ENCODE measurements at places on chromosomes 6 and 20.
A peak's percentile ranks its signal among the peaks of the same experiment; 100 is the strongest.

DNA sequence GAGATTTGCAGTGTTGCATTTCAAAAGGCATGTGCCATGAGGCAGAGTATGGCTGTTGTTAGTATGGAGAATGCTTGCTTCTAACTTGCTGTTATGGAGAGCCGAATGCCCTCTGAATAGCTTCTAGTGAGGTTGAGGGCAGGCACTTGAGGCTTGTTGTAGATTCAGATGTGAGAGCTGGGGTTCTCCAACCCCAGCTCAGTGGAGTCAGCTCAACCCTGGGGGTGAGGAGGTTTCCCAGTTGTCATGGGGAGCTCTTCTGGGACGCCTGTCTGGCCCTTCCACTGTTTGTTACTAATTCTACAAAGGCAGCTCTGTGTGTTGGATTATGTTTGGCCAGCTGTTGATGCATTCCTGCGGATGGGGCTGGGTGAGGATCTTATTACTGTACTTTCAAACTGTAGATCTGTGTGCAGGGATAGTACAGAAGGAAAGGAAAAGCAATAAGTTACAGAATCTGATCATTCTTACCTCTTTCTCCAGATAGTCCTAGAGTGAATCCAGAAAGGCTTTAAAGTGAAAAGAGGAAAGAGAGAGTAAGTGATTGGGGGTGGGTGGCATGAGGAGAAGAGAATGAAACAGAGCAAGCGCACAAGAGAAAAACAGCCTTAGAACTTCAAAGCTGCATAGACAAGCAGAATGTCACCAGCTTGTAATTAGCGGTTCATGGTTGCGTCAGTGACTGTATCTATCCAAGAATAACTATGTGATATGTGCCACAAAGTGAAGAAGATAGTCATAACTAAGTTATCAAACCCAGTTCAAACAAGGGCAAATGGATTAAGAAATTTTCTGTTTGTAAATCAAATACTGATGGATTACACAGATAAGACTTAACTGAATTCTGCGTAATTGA, 148.7 kb downstream of the PRL start:
- DNase-seq: peak; percentile 71

DNA sequence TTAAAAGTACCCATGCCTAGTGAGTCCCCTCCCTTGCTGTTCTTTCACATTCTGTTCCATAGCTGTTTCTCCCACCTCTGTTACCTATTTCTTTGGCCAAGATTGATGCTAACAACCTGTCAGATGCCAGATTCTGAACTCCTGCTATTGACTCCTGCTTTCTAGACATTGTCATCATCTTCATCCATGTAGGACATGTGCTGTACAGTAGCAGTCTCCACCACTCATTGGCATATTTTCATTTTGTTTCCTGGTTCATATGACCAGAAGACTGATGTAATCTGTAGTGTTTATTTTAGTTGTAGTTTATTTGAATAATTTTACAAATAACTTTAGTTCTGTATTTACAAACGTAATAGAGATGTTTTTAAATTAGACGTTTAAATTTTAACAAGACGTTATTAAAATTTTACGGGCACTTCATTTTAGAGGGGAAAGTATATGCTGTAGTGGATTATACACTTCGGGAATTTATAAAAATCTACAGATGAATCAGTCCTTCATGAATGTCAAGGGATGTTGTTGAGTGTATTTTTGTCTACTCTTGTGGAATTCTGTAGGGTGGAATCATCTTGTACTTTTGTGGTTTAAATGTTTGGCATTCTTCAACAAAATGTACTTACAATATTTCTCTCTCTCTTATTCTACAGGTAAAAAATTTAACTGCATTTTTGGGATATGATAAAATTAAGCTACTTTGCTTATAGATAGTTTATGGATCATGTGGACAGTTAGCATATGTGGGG, 34.1 kb downstream of the TRMT11 start:
- no peak for DNase-seq

DNA sequence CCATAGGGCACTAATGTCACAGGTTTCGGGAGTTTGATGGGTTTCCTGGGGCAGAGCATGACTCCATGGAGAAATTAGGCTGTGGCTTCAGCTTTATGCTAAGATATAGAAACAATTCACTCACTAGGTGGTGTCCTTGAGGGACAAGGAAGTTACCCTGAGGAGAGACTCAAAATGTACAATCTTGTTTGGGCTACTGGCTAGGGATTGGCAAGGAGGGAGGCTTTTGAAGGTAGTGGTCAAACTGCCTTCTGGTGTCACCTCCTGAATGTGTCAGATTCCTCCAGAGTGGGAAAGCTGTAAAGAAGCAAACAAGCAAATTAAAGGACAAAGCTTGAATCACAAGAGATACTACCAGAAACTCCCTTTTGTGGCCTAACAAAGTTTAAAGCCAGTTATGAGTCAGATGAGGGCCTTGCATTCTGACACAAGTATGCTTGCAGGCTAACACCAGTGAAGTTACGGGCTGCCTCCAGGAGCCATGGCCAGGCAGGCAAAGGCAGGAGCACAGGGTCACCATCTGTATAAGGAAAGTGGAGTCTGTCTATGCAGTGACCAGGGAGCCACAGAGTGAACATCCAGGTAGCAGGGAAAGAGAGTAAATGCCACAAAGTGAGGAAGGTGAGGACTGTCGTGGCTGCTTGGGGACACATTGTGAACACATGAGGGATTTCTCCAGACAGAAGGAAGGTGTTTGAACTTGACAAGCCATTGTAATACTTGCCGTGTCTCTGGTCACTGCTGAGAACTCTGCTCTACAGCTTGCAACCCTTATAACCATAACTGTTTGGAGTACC, 107.7 kb upstream of the DTNBP1 start:
- no peak for DNase-seq

DNA sequence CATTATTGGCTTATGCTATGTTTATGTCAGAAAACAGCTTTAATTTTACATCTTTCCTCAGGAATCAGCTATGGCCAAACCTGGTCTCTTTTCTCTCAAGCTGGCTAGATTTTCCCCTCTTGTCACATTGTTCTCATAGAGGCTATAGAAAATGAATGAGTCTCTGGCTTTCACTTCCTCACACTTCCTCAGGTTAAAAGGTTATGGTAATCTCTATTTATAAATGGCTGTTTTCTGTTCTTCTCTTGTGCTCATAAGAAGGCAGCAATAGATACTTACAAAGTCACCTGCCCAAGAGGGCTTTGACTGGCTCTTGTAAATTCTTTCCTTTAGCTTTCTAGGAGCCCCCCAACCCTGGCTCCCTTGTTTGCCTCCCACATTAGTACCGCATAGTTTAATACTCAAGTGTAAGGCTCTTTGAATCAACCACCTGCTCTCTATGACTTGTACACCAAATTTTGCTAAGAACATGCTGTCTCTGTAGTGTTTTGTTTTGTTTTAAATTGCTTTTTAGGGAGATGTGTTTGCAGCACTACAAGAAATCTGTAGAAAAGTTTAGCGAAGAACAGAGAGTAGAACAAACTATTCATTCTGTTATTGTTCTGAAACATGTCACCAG, 897.4 kb upstream of the CITED2 start:
- no peak for DNase-seq

GRCh38 chr6:100518588-100518987, 53.9 kb upstream of the SIM1 start:
- no peak for DNase-seq

- DNase-seq: peak; percentile 72
Measured at GRCh38 chr6:51490101-51490500, 597.3 kb downstream of the PKHD1 start.

DNA sequence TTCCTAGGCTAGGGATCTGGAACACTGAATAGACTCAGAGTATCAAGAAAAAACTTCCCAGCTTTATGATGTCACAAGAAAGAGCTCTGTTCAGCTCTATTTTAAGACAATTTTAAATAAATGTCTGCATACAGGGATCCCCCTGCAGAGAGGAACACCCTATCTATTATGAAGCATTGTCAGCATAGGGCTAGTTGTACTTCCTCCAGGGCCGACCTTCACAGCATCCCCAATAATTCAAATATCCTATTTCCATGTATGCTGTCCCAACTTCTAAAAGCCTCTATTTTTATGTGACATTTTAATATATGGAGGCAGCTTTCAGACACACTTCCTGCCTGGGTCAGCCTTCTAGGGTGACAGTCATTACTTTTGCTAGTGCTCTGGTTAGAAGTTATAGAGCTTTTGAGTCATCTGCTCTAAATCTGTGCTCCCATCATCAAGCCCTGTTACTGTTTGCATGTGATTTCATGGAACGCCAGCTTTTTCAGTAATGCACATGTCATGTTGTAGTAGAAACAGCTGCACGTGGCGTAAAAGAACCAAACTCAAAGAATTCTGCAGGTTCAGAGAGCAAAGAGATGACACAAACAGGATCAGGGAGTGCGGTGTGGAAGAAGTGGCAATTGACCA, 189.2 kb downstream of the ADGB start:
- no peak for DNase-seq

GRCh38 chr6:53306819-53307347, 41.9 kb downstream of the ELOVL5 start:
- DNase-seq: no peak

DNA sequence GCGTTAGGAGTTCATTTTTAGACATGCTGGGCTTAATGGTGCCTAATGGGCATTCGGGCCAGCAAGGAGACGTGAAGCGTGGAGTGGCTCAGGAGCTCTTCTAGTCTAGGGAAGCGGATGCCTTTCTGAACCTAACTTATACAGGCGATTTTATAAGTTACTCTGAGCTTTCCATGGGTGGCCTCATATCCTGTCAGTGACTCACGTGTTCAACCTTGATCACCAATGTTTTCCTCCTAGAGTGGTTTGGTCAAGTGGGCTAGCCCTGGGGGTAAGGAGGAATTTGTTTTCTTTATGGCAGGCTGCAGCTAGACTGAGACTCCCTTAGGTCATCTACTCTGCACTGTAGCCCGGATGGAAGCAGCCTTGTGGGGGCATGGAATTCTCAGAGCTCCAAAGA, 52.1 kb downstream of the PLAGL1 start:
- no peak for DNase-seq

DNA sequence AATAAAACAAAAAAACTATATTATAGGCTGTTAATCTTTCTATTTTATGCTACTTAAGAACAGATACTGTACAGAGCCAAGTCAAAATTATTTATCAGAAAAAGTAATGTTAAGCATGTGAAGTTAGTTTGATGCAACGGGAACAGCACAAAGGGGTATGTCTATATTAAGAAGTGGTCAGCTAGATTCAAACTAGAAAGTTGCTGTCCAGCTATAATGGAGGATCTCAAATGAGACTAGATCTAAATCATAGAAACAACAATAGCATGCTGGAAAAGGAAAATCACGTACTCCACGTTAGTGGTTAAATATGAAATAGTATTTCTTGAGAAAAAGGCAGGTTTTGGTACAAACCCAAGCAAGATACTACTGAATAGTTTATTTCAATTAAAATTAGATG, 1124.0 kb downstream of the GRIK2 start:
- no peak for DNase-seq

GRCh38 chr6:56999049-56999448, 44.1 kb downstream of the BEND6 start:
- no peak for DNase-seq

GRCh38 chr6:106512048-106512967, 117.0 kb downstream of the RTN4IP1 start:
- peak; percentile 42 for DNase-seq

DNA sequence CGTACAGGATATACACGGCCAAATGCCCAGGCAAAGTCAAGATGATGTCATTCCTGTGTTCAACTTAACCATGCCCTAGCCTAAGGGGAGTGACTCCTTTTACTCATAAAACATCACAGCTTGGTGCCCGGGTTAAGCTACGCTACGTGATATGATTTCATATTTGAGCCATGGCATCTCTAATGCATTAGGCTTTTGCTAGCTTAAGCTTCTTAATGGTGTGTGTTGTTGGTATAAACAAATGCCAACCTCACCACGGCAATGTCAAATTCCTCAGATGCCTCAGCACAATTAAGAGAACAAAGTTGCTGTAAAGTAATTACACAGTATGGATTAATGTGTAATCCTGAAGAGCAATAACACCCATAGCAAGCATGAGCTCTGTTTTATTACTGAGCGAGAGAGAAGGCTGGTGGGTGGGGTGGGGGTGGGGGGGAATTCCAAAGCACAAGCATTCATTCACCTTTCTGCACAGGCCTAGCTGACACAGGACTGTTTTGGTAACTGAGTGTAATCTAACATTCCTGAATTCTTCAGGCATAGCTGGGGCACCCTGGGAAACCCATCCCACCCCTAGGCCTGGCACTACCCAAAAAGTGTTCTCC, 44.7 kb upstream of the CNKSR3 start:
- DNase-seq: no peak

- no peak for DNase-seq
Measured at GRCh38 chr6:137171053-137171374, 2.4 kb downstream of the IL22RA2 start.

GRCh38 chr6:1603708-1604107, 6.0 kb upstream of the FOXC1 start:
- no peak for DNase-seq

GRCh38 chr6:44289726-44290260, 19.5 kb downstream of the TMEM151B start:
- no peak for DNase-seq

DNA sequence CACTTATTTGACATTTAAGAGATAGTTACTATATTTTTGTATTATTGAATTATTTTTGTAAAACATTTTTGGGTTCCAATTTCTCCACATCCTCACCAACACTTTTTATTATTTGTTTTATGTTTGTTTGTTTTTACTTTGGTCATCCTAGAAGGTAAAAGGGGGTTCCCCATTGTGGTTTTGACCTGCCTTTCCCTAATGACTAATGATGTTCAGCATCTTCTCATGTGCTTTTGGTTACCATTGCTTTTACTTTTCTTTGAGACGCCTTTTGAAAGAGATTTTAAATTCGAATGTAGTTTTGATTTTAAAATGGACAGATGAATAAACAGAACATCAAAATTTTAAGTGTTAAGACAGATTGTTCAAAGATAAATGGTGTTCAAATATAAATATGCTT, 46.9 kb downstream of the AK9 start:
- DNase-seq: no peak

- no peak for DNase-seq
Measured at GRCh38 chr6:83006270-83006905, 59.3 kb downstream of the UBE3D start.

DNA sequence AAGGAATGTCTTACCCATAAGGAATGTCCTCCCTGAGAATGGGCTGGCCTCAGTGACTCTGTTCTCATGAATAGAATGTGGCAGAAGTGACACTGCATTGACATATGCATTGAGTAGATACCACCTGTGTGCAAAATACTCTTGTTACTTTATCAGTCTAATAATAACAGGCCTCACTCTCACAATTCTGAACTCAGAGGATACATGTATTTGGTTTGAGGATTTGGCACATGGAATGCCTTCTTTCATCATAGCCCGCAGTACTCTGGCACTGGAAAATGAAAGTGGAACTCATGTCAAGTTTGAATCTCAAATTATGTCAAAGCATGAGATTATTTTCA, 52.9 kb upstream of the PLCB4 start:
- DNase-seq: no peak

- no peak for DNase-seq
Measured at GRCh38 chr20:18722371-18722770, 91.2 kb upstream of the SCP2D1 start.

DNA sequence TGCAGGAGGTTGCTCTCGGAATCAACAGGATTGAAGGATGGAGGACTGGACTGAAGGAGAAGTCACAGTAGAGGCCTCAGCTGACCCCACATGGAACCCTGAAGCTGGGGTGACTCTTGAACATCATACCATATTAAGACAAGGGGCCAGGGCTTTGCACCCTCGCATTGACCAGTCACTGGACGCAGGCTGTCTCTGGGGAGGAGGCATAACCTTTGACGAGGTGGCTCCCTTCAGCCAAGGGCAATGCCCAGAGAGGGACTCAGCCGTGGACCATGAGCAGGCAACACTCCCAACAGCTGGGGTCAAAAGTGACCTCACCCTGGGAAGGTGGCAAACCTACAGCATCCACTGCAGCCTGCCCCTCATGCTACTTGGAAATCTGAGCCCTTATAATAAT, 21.7 kb downstream of the PACSIN1 start:
- DNase-seq: no peak
